ENCODE measurements at places on chromosomes 7 and 10.

DNA sequence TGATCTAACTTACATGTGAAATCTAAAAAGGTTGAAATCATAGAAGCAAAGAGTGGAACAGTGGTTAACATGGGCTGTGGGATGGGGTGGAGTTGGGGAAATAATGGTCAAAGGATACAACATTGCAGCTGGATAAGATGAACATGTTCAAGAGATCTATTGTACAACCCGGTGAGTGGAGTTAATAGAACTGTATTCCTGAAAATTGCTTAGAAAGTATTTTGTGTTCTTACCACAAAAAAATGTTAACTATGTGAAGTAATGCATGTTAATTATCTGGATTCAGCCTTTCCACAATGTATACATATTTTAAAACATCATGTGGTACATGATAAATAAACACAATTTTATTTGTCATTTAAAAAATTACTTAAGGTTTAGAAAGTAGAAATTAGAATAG is 271.0 kb upstream of the LRRTM3 start:
- no peak for DNase-seq

DNA sequence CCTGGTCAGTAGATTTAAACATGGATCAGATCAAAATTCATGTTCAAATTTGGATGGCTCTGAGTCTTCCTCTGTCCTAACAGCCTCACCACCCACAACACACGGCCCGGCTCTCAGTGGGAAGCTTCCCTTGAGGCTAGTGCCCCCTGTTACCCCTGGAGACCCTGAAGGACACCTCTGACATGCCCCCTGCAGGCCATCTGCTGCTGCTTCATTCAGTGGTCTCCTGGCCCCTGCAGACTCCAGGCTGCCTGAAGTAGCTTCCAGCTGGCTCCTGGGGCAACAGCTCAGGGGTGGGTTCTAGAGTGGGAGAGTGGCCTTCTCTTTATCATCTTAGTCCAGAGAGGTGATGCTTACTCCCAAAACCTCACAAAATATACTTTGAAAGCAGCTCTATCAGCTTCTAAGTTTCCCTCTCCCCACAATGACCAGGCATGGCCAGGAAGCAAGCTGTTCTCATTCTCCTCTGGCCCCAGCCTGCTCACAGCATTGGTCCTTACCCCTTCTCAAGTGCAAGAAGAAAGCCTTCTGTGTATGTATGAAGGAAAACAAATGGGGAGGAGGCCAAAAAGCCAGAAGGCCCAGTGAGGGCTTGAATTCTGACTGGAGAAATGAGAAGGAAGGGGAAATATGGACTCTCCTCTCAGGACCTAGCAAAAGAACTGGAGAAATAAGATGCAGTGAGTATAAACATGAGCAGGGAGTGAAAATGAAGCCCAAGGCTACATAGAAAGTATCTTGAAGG is 189.6 kb upstream of the INHBA start:
- no peak for DNase-seq

- no peak for DNase-seq
Measured at GRCh38 chr10:4070184-4070583, 285.2 kb upstream of the KLF6 start.

DNA sequence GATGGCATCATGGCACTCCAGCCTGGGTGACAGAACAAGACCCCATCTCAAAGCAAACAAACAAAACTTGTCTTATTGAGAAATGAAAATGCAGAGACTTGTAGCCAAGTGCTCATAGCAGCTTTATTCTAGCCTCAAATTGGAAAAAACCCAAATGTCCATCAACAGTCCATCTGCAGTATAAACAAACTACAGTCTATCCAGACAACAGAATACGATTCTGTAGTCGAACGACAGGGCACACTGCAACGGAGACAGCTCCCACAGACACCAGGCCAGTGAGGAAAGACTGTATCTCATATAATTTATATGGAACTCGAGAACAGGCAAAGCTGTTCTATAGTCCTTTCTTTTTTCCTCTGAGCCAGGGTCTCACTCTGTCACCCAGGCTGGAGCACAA is 40.8 kb upstream of the SUN1 start:
- no peak for DNase-seq

DNA sequence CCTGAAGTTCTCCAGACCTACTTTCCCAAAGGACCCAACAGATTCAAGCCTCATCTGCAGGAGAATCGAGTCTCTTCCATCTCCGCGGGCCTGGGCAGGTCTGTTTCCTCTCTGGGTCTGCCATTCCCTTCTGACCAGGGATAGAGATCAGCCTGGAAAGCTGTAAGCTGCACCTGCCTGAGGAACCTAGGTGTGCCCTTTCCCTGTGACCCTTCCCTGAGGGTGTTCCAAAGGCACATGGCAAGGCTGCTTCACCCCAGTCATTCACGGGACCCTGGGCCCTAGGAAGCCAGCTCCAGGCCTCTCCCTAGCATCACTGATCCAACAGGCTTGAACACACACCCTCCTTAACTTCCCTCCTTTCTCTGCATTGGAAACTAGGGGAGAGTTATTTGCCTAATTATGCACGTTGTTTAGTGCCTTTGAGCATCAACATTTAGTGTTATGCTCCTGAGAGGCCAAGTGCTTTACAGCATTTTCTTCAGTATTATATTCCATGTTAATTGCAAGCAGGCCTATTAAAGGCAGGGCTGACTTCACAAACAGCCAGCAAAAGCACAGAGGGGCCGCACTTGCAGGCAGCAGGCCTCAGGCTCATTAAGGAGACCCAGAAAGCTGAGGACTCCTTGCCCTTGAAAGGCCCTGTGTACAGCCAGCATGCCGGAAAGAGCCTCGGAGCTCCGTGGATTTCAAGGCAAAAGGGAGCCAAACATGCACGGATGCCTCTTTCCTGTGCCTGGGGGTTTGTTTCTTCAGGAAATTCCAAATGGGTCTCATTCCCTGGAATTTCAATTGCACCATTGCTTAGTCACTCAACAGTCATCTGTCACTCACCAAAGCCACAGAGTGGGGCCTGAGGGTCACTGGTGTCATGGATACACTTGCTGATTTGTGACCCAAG is 91.0 kb upstream of the FAM20C start:
- DNase-seq = no peak

DNA sequence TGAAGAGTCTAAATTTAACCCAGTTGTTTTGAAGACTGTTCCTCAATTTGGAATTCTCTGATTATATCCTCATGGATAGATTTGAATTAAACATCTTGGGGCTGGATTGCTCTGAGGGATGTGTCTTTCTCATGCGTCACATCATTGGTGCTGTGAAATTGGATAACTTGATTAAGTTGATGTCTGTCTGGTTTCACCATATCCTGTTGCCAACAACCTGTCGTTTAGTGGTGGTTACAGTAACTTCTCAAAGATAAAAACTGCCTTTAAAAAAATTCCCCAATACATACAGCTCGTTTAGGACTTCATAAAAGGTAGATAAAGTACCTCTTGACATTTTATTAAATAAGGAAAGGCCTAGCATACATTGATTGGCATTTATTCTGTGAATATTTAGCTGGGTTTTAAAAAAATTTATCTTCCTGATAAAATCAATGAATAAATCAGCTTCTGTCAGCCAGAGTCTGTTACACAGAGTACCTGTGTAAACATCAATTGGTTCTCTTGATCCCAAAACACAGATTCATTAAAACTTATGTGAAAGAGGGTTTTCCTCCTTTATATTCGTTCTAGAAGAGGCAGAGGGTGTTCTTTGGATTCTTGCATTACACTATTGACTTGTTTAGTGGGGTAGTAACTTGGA is 10.5 kb downstream of the CRCP start:
- no peak for DNase-seq

DNA sequence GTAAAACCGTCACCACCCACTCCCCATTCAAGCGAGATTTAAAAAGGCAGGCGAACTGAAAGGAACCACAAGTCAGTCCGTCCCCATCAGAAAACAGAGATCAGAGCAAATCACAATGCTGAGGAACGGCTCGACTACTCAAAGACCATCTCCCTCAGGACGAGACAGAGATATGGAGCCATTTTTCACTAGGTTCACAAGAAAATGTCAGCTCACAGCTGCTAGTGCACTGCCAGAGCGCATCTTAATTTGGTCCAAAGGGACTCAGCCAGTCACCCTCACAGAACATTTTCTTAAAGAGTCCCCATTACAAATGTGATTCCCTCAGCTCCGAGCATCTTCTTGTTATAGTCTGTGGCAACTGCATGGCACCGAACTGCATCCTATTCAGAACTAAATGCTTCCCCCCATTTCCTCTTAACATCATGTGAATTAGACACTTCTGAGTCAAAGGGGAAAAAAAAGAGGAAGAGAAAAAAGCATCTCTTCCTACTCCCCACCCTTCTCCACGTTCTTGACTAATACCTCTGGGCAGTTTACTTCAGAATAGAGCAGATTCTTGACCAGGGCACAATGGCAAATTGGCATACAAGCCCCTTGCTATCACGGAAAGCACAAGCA is 683.9 kb downstream of the MAGI2 start:
- DNase-seq = no peak

GRCh38 chr10:14605231-14605925 is 169.3 kb downstream of the FAM107B start:
- DNase-seq = no peak

DNA sequence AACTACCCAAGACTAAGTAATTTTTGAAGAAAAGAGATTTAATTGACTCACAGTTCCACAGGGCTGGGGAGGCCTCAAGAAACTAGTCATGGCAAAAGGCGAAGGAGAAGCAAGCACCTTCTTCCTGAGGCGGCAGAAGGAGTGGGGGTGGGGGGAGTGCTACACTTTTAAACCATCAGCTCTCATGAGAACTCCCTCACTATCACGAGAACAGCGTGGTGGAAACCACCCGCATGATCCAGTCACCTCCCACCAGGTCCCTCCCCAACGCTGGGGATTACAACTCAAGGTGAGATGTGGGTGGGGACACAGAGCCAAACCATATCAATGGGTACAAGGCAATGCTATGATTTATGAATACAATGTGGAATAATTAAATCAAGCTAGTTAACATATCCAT is 241.9 kb downstream of the PTPRN2 start:
- no peak for DNase-seq

- no peak for DNase-seq
Measured at GRCh38 chr7:76254781-76255180, 47.7 kb upstream of the HSPB1 start.

GRCh38 chr7:119413314-119413805 is 859.6 kb upstream of the KCND2 start:
- DNase-seq = no peak

DNA sequence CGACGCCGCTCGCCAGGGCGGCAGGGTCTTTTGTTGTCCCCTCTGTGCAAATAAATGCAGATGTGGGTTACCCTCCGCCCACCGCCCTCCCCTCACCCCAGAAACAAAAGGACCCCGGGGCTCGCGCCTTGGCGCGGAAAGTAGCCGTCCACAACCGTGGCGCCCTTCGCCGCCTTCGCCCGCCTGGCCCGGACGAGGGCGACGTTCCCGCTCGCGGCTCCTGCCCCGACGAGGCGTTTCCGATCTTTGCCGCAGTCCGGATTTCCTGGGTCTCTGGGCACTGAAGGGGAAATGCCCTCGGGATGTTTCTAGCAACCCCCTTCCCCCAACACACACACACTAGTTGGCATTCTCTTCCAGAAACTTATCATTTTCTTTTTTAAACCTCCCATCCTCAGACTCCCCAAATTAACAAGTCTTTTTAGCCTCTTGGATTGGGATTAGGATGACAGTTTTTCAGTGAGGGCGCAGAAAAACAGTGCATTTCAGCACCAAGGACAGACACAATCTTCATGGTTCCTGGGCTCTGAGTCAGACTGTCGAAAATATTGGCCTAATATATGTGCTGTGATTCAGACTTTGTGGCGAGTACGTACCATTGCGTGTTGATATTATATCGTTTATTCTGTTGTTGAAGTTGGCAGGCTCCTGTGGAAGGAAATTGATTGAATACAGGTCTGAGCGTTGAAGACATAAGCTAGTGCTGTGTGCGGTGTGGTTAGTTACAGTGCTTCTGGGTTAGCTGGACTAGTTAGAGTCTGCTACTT is 771 bp downstream of the PHYHIPL start:
- DNase-seq = no peak

DNA sequence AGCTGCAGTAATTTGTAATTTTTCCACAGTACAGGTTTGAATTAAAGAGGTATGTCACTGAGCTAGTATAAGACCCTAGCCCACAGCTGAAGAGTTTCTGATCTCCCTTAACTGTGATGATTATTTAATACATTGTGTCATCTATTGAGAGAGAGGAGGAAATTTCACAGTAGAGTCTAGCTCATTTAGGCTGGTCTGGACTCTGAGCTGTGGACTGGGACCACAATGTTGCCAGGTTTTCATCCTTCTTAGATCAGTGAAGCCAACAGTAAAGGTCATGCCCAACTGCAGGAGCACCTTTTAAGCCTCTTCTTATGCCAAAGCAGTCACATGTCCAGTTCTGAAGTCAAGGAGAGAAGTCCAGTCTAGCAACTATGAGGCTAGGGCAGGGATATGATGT is 8.9 kb downstream of the TES start:
- no peak for DNase-seq

DNA sequence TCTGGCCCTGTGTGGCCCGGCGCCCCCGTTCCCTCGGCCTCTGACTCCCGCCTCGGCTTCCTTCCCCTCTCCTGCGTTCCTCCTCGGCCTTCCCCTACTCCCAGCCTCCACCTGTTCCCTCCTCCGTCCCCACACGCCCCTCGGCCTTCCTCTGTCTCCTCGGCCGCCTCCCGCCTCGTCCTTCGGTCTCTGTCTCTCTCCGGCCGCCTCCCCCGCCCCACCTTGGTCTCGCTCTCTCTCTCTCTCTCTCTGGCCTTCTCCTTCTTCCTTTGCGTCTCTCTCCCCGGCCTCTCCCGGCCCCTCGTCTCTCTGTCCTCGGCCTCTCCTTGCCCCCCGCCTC is 588 bp downstream of the GET4 start:
- no peak for DNase-seq

DNA sequence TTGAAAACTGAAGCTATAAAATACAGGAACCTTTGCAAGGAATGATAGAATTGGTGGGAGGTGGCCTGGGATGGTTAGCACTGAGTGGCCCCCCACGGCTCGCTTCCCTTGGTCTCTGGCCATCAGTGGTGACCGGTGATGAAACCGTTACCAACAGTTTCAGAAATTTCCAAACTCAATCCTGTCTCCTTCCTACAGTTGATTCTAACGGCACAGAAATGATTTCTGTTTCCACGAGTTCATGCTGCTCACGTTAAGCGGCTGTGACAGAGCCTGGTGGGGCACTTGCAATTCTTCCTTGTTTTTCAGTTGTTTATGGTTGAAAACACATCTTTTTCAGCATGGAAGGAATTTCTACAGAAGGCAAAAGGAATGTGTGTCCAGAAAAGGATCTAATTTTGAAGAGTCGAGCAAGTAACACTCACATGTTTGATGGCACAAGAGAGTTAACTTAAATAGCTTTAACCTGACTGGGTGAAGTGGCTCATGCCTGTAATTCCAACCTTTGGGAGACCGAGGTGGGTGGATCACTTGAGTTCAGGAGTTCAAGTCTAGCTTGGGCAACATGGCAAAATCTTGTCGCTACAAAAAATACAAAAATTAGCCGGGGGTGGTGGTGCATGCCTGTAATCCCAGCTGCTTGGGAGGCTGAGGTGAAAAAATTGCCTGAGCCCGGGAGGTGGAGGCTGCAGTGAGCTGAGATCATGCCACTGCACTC is 100.1 kb downstream of the DNAJB6 start:
- no peak for DNase-seq

DNA sequence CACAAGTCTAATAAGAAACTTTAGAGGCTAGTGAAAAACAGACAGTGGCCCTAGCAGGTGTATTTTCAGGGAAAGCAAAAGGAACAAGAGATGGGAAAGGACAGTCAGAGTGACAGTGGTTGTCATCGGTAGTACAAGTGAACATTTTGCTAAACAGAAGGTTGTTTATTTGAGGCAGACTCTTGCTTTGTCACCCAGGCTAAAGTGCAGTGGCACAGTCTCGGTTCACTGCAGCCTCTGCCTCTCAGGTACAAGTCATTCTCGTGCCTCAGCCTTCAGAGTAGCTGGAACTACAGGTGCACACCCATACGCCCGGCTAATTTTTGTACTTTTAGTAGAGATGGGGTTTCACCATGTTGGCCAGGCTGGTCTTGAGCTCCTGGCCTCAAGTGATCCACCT is 195.8 kb downstream of the RELN start:
- no peak for DNase-seq
